ENCODE measurements at places on chromosomes 4 and X. TPM values are rescaled to one million over a fixed set of nuclear protein-coding genes. Genes with fewer than 3 reads are reported as not detected.

DNA sequence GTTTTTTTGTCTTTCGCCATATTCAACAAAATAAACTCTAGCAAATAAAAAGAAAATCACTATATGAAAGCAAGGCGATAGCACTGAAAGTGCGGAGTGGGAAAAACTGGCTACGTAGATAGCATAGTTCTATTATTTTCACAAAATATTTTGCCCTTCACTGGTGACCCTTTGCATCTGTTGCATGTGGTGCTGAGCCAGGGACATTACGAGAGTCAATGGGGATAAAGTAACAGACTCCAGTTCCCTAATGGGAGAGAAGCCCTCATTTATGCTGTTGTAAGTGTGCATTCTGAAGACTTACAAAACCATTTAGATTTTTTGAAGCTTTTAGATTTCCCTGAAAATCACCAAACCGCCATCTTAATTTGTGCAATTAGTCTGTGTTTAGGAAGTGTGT, 501.6 kb downstream of the PPARGC1A start:
- DNase-seq: no peak

CNGA1 gene
- 1.00 TPM for total RNA-seq

DNA sequence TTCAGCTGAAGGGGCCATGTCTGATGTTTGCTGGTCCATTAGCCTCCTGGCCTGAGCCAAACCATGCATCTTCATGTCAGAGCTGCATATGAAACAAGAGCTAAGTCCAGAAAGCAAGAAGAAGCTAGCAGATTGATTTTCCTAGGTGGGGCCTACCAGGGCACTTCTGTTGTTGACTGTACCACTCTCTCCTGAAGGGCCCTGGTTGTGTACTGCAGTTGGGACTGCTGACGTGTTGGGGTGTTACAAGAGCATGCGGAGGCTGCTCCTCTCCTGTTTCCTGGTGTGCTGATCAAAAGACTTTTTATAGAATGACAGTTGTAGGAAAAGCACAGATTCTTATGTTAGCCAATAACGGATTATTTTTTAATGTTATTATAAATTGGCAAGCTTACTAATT, 145.1 kb downstream of the TBL1X start:
- no peak for DNase-seq

DNA sequence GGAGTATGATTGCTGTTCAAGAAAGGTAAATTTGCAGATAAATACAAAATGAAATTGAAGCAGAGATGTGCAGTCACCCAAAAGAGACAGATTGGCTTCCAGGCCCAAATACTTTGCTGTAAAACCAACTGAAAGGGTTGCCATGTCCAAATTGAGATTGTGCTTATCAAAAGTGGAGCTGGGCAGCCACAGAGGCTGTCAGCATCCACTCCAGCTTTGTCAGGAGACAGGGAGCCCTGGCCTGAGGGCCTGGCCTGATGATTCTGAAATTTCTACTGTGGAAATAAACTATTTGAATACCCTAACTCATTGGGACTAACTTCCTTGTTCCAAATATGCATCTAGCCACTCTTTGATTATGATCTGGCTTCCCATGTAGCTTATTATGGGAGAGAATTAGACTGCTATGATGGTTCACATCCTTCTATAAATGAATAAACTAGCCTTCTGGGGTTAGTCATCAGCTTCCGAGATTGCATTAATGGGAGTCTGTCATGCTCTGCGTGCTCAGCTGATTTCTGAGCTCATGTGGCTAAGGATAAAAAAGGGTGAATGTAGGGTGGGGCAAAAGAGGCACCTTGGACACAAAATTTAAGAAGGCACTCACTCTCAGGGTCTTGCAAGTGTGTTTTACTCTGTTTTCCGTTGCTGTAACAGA, 48.2 kb downstream of the SLC34A2 start:
- DNase-seq: no peak

DNA sequence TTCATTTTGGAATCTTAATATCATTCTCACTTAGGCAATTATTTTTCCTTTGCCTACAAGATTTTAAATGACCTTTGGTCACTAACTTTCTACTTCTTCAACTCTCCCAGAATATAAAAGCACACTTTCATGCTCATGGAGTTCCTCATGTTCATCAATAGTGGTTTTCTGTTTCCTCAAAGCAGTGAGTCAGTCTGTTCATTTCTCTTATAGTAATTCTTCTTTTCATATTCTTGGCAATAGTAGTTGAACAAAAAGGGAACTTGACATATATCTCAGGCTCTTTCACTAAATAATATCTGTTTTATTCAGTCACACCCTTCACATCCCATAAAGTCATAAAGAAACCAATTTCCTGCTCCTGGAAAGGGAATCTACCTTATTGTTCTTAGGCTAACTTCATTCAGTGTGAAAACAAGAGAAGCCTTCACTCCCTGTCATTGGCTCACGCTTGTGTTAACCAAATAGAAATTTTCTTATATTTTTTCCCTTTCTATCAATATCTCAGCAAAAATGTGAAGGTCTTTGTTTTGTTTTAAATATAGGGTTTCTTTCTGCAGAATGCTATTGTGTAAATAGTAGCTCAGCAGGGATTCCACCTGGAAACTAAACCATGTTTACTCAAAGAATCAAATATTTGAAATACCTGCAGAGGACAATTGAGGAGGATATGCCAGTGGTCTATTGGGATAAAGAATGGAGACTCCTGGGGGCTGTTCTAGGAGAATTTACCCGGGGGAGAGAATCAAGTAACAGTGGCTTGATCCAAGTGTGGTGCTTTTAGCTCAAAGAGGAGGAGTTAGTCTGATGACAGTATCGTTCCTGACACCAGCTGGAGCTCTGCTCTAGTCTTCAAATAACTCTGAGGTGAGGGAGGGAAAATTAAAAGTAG, 13.4 kb upstream of the TNIP3 start:
- DNase-seq: no peak

VMA21 gene
- 41.6 TPM for total RNA-seq

RHOXF1 gene
- 1.4 TPM for total RNA-seq

DNA sequence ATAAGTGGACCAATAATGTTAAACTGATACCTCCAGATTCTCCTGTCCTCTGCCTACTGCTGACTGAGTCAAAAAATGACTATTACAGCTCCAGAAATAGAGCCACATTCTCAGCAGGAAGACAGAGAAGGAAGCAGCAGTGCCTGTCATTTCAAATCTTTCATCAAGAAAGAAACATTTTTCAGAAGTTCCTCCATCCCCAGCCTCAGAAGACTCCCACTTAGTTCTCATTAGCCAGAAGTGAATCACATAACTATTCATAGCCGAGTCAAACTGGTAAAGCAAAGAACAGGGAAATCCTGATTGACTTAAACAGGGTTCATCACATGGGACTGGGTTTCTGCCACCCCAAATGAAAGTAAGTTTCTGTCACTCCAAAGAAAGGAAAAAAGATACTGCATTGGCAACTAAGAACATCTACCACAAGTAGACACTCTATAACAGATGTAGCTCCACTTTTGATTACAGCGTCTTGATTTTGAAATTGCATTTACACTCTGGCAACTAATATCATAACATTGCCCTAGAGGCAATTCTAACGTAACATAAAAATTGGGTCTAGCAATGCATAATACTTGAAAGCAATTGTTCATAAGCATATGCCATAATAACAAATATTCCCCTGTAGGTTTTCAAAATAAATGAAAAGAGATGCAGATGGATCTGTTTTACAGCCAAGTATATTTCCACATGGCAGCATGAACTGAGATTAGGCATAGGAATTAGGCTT, 599.8 kb downstream of the GALNTL6 start:
- DNase-seq: no peak

VCX3A gene
- 0.51 TPM for total RNA-seq

DNA sequence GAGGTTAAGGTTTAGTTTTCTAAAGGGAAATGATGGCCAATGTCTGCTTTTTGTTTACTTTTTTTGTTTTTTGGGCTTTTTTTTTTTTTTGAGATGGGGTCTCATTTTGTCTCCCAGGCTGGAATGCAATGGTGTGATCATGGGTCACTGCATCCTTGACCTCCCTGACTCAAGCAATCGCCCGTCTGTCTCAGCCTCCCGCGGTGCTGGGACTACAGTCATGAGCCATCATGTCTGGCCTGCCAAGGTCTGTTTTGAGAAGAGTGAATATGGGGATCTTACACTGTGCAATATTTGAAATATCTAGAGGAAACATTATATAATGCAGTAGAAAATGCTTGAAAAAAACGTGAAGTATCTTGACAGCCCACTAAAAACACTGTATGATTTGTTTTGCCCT, 162.5 kb downstream of the GASK1B start:
- no peak for DNase-seq

DNA sequence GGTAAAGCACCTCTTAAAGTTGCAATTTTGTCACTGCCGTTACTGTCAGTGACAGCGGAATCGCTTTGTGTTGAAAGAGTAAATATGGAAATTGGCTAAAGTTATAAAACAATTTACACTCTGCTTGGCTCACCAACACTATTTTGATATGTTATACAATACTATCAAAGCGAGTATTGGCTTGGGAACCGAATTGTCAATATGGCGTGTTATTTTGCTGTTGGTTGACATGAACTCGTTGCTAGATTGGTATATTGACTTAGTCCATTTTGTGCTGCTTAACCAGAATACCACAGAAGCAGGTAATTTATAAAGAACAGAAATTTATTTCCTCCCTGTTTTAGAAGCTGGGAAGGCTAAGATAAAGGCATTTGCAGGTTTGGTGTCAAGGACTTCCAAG, 58.6 kb downstream of the DCK start:
- DNase-seq: no peak

ALB gene
- total RNA-seq: 13.8 TPM

DNA sequence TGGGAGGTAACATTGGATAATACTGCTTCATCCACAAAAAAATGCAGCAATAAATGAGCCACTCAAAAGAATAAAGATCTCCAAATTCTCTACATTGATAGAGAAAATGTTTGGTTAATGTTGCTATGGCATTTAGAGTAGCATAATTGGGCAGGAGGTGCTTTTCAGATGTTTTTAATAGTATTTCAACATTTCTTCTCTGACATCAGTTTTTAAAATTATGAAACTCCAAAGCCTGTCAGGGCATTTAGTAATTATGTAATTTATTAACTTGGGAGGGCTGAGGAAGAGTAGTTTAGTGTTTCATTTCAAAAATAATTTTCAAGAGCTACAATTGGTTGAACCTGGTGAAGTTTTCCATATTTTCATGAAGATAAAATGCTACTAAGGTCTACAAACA, 211.3 kb upstream of the INTU start:
- no peak for DNase-seq

GRCh38 chr4:89078300-89078699, 21.3 kb upstream of the FAM13A start:
- no peak for DNase-seq

- DNase-seq: no peak
These were observed 5.7 kb upstream of the RHOH start for GRCh38 chr4:40190880-40191815.

DNA sequence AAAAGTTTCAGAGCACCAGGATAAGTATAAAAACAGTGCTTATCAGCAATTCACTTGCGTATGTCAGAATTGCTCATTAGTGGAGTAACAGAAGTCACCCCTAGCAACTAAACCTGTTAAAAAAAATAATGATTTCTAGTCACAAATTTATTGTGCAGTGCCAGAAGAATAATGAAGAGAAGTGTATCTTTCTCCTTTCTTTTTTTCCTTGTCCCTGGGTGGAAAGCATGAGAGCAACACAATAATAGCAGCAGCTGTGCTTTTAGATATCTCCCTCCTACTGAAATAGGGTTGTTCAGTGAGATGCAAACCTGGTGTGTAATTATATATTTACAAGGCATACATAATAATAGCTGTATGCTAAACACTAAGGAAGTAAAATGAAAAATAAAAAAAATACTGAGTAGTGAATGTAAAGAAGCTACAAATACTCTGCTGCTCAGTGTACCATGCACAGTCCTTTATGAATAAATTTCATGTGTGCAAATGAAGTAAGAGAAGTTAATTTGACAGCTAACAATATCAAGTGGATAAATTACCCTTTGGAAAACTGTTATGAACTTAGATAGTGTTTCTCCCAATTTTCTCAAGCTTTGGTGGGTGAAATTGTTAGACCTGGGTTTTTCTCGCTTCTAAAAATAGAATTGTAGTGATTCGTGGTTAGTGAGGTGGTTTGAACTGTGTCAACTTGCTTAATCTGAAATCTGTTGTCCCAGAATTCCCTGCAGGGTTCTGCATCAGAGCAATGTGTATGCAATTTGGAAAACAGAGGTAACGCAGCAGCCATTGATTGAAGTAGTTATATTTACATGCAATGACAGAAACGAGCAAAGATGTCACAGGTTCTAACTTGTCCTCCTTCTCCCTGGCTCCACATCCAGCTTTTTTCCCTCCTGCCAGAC, 125.7 kb upstream of the NDST3 start:
- DNase-seq: no peak

HAND2 gene
- total RNA-seq: 3.9 TPM

NRK gene
- total RNA-seq: 9.8 TPM

PNMA3 gene
- total RNA-seq: 32.8 TPM

- no peak for DNase-seq
These were observed 63.2 kb downstream of the VEGFC start for GRCh38 chr4:176729489-176729888.

DNA sequence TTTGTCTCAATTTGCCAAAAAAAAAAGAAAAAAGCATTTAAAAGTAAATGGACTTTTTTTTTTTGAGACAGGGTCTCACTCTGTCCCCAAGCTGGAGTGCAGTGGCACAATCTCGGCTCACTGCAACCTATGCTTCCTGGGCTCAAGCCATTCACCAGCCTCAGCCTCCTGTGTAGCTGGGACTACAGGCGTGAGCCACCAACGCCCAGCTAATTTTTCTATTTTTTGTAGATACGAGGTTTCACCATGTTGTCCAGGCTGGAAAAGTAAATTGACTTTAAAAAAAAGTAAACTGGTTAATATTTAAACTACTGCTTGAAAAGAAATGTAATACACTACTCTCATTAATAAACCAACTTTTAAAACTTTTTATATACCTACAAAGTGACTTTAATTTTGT, 5.9 kb downstream of the AIFM1 start:
- DNase-seq: no peak

DNA sequence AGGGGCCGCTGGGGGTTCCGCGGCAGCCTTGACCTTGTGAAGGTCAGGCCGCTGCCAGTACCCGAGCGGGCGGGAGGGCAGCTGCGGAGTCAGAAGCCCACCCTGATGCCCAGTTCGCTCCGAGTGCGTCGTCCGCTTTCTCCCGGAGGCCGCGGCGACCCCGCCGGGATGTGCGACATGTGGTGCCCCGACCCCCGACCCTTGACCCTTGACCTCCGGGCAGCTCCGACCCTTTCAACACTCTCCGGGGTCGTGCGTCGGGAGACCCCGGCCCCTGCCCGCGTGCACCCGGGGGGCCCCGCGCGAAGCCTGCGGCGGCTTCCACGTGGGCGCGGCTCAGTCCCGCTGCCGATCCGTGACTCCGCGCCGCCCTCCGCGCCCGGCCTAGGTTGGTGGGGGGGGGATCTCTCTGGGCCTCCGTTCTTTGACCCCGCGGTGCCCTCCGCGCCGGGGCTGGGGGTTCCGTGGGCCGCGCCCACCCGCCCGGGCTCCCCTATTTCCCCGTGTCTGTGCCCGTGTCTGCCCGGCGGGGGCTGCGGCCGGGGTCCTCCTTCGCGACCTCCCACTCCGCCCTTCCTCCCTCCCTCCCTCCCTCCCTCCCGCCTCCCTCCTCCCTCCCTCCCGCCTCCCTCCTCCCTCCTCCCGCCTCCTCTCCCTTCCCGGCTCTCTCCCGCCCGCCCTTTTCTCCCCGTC, 609 bp upstream of the SLC25A6 start:
- peak; percentile 50 for DNase-seq

All from progenitor cell of endocrine pancreas (in vitro differentiated cells).